Nephron progenitor cell (in vitro differentiated cells): ENCODE measurements at places on chromosomes 7 and 10.

DNA sequence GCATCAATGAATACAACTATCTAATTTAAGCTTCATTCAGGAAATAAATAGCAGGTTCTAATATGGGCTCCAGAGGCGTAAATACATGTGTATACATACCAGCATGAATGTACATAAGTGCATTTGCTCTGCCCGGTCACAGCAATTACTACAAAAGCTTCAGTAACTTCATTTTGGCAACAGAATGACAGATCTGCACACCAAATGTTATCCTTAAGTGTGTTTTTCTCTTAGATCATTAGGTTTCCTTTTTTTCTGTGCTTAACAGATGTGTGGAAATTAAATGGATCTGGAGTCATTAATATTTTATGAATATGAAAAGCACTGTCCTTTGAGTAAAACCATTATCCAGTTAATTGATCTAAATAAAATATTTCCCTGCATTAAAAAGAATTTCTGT, 159.0 kb upstream of the MEOX2 start:
- DNase-seq, result no peak

GRCh38 chr7:94044806-94045205, 40.7 kb upstream of the BET1 start:
- DNase-seq, result no peak

DNA sequence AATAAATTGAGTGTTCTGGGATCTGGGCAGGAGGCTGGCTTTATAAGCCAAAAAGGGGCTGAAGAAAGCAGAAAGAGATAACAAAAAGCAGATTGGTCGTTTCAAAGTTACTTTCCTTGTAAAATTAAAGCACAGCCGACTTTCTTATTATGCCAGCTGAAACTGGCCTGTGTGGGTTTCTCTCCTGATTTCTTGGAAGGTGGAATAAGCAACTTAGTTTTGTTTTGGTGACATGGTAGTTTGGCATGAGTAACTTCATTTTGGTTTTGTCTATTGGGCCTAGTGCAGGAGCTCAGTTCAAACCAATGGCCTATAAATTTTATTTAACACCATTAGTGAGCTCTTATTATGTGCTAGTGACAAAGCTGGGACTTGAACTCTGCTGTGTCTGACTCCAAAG, 13.2 kb upstream of the DNAJC12 start:
- DNase-seq, result no peak

DNA sequence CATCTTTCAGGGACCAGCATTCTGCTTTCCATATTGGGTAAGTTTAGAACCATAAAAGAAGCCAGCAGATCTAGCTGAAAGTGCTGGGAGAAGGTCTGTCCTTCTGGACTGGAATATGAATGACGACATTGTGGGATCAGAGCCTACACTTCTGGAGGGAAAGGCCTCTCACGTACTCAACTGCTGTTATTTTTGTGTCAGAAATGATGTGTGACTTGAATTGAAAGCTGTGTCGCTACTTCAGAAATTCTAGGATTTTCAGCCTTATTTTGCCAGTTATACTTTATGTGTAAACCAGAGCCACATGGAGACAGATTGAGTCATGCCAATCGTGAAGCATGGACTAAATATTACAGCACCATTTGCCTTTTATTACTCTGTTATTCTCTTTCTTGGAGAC, 231.0 kb downstream of the KIAA1217 start:
- DNase-seq, result no peak

- no peak for DNase-seq
Observed at GRCh38 chr7:37065779-37066271, 341.5 kb upstream of the AOAH start.

- no peak for DNase-seq
Observed at GRCh38 chr10:2744547-2745200, 322.7 kb upstream of the PFKP start.

DNA sequence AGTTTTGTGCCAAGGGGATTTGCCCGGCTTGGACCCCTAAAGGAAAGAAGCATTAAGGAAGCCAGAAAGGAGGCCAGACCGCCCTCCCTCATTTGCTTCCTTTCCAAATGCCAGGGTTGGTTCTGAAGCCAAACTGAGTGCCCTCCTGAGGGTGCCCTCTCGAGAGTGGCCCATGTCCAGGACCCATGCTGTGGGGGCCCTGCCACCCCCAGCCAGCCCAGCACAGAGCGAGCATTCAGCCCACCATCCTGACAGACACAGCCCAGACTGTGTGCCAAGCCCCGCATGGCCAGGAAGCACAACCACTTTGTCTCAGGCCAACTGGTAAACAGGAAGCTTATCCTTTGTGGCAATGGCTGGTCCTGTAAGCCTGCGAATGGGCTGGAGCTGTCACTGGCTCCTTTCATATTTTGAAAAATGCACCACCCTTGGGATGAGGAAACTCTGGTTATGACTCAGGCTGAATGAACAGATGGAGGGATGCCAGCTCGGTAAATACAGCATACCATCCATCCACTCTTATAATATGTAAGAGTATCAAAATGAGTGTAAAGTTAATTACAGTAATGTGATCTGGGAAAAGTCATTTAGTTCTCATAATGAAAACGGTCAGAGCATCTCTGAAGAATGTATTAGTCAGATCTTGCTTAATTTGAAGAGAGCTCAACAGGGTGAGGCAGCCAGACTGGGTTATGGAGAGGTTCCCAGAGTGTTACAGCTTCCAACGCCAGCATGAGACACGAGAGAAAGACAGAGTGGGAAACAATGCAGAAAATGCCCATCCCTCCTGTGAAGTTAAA, 65.0 kb downstream of the STK17A start:
- DNase-seq, result no peak

GRCh38 chr10:121921238-121921931, 6.4 kb downstream of the ATE1 start:
- no peak for DNase-seq
